ENCODE measurements at places on chromosomes 12 and 14.

DNA sequence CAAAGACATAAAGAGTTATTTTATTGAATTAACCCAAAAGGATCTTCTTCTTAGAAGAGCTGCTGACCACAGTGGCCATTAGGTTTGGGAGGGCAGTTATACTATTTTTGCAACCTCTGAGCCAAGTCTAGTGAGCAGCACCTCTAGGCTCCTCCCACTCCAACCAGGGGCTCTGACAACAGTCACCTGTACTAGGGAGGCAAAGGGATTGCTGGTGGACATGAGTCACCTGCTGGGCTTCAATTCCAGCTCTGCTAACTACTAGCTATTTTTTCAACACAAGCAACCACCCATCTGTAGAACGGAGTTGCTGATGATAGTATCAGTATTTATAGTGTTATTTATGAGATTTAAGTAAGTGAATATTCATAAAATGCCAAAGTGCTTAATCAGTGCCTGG is 166.0 kb downstream of the KLHL28 start:
- DNase-seq, result no peak

- DNase-seq, result no peak
Measured at GRCh38 chr12:130434560-130434959, 96.9 kb downstream of the PIWIL1 start.

DNA sequence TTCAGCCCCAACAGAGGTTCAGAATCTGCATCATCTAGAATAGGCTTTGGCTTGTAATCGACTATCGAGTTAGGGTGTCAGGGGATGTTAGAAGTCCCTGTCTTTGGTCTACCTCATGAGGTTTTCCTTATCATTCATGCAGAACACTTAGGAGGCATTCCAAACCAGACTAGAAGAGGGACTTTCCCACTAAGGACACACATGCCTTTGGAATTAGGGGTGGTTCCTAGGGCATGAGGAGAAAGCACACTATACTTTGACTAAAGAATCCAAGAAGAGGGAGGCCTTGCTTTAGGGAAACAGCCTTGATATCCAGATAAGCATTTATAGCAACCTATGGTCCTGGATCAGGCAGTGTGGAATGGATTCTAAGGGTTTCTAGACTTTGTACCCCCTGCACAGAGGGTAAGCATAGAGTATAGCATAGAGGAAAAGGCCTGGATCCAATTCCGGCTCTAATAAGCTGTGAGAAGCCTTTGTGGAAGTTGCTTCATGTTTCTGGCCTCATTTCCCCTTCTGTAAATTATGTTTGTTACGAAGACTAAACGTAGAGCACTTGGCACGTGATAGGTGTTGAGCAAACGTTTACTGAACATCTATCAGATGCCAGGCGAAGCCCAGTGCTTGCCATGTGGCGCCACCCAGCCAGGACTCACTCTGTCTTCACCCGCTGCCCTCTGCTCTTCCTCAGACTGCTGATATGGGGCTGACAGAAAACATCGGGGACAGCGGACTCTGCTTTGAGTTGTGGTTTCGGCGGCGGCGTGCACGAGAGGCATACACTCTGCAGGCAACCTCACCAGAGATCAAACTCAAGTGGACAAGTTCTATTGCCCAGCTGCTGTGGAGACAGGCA is 13.2 kb downstream of the ZNF219 start:
- no peak for DNase-seq

GRCh38 chr12:7075939-7076338 is 15.4 kb downstream of the C1S start:
- DNase-seq, result no peak

DNA sequence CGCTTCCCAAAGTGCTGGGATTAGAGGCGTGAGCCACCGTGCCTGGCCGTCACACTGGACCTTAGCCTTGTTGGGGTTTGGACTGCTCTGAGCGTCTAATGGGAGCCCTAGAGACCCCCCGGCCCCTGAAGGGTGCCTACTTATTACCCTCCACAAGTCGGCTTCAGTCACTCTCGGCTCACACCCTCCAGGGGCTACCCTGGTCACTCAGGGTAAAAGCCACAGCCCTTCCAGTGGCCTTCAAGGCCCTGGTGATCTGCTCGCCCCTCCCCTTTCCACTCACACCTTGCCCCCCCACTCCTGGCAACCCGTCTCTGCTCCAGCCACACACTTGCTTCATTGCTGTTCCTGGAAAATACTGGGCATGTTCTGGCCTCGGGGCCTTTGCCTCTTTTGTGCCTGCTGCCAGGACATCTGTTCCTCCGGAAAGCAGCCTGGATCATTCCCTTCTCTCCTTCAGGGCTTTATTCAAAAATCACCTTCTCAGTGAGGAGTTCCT is 3.6 kb upstream of the MORN3 start:
- no peak for DNase-seq

DNA sequence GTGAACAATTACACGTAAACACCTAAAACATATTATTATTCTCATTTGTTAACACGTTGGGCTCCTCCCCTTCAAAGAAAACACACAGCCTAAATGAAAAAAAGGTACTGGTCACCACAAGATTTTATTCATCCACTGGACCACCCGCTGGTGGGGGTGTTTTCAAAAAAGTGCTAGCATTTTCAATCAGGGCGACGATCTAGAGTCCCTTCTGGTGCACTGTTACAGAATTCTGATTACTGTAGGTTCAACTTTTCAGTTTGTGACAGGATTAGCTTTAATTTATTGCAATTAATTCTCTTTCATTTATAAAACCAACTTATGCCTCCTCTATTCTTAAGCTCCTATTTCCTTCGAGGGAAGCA is 443 bp downstream of the MAGOHB start:
- DNase-seq, result no peak

GRCh38 chr14:93430315-93431035 is at the start of gene UNC79:
UNC79 (plus strand) TSS chr14:93430939; CDS start chr14:93431030, 91 bp downstream.
- DNase-seq, result no peak

- DNase-seq, result no peak
Measured at GRCh38 chr14:74077401-74077800, 6.9 kb downstream of the ALDH6A1 start.

DNA sequence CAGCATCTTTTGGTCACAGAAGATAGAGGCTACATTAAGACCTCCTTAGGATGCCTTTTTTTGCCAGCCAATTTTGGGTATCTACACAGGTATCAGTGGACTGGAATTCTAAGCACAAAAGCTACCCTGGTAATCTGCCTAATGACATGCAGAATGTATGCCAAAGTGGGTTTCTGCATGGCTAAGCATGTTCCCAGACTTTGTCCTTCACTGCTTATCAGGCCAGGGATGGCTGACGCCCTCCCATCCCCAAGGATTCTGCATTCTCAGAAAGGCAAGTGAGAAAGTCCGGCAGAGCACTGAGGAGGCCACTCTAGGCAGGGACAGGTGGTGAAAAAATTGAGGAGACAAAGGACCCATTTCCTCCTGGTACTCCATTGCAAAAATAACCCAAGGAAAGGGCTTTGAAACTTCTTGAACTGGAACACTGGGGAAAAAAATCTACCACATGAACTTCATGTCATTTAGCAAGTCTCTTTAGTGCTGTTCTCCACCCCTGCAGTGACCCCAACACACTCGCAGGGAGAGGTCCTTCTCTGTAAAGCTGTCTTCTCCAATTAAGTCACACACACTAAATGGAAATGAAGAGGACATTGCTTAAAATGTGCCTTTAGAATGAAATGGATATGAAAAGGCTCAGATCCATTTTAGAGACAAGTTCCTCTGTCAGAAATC is 91.7 kb upstream of the MAX start:
- DNase-seq, result no peak

- no peak for DNase-seq
Measured at GRCh38 chr12:107304588-107305532, 211.5 kb upstream of the CRY1 start.
